ENCODE measurements at places on chromosomes 7 and 10. TPM values are rescaled to one million over a fixed set of nuclear protein-coding genes. Genes with fewer than 3 reads are reported as not detected.

Gene STEAP4
- 20.1 TPM for total RNA-seq

Gene IFIT1
- 28.1 TPM for total RNA-seq

Gene CFAP46
- total RNA-seq = 1.9 TPM

Gene HPSE2
- not detected for total RNA-seq

Gene SLC29A4
- 3.9 TPM for total RNA-seq

Gene TSC22D4
- 47.4 TPM for total RNA-seq

Gene ELFN1
- total RNA-seq = 10.8 TPM

Gene PDLIM1
- total RNA-seq = 226 TPM

Gene PTPRN2
- total RNA-seq = 1.2 TPM

Gene CALML3
- not detected for total RNA-seq

Gene PTN
- total RNA-seq = 18.8 TPM

Gene CDK6
- 22.3 TPM for total RNA-seq

Gene PRSS37
- total RNA-seq = not detected

Gene TNS3
- 43.2 TPM for total RNA-seq

- no peak for DNase-seq
Observed at GRCh38 chr7:132709971-132710567, 133.8 kb upstream of the PLXNA4 start.

GRCh38 chr7:135514856-135515255 lies 5.0 kb upstream of the CNOT4 start:
- no peak for DNase-seq

DNA sequence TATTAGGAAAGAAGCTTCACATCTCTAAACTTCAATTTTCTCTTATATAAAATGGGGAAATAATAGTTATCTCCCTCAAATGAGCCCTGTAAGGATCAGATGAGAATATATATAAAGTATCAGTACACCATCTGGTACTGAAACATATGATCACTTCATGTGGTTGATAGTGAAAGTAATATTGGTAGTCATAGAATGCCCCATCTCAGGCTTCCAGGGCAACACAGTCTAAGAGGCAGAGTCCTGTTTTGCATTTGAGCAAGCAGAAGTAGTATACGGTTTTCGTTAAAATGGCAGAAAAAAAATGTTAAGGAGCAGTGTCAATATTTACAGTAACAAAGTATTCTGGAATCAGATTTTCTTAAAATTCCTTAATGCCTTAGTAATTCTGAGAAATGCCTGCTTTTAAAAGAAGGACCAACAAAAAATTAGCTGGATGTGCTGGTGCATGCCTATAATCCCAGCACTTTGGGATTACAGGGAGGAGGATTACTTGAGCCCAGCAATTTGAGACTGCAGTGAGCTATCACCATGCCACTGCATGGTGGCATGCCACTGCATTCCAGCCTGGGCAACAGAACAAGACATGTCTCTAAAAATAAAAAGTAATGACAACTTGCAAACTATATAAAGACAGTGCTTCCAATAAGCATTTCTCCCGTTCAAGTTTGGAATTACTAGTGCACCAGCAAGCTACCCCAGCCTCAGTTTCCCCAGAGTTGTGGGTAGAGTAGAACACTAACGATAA lies 19.8 kb downstream of the KBTBD2 start:
- no peak for DNase-seq

GRCh38 chr7:20296444-20296843 lies 34.3 kb upstream of the ITGB8 start:
- DNase-seq = no peak

- DNase-seq = no peak
Observed at GRCh38 chr7:105975770-105976417, 12.8 kb downstream of the CDHR3 start.

- DNase-seq = no peak
Observed at GRCh38 chr7:42137941-42138340, 99.1 kb downstream of the GLI3 start.

DNA sequence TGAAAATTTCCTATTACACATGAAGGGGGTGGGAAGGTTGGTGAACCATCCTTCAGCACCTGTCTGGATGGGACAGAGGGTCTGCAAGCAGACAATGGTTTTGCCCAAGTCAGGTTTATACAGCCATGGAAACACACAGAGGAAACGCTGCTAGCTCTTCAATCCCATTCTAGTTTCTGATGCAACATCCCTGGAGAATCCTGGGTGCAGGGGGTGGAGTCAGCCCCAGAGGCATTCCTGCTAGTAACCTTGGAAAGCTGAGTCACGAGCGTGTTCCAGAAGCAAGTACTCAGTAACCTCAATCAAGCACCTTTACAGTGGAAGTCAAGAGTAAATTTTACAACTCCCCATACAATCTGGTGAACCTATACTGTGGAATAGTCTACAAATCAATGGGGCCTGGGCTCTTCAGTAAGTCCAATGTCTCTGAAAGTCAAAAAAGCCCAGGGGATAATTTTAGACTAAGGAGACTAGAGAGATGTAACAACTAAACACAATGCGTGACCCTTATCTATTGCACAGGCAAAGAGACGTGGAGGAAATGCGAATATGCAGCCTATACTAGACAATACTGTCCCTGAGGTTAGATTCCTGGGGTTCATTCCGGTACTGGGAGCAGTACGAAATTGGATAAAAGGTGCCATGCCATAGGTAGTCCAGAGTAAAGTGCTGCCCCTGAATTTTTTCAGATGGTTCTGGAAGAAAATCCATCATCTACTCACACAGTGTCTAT lies 95.4 kb downstream of the ZRANB1 start:
- DNase-seq = no peak

GRCh38 chr7:101390901-101391301 lies 28.2 kb downstream of the COL26A1 start:
- DNase-seq = peak; percentile 52

GRCh38 chr7:150997075-150997511 lies 6.3 kb downstream of the NOS3 start:
- no peak for DNase-seq

GRCh38 chr10:5805711-5806110 lies 7.5 kb downstream of the GDI2 start:
- no peak for DNase-seq

DNA sequence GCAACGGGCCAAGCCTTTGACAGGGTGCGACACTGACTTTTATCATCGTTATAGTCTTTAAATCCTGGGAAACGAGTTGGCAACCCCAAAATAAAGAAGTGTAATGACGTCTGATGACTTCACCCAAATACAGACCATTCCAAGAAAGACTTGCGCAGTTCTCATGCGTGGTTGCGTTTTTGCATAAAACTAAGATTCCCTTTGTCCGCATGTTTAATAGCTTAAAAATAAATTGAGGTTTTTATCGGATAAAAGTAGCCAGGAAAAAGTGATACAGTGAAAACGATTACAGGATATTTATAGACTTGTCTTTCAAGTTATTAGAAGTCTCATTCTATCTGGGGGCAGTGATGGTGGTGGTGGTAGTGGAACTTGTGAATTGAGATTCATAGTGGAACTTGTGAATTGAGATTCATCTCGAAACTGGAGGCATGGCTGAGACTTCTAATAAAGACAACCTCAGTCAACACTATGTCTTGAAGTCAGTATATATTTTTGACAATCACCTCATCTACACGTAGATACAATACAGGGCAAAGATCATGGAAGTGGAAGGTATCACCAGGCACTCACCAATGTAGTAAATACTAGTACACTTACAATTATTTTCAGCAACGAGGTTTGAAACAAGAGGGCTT lies 1.2 kb upstream of the NAMPT start:
- no peak for DNase-seq

DNA sequence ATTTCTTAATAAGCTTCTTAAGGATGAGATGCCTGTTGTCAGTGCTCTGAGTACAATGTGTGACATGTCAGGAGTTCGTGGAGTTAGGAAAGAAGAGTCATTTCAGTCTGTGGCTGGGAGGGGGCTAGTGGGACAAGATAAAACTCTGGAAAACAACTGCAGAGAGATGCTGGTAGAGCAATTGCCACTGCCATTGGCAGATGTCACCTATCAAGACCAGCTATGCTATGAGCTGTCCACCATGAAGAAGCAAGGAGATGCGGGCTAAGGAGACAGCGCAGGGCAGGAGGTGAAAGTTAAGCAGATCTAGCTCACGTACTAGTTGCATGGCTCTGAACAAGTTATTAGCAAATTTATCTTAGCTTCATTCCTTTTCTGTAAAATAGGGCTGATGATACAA lies 756.7 kb downstream of the KCNMA1 start:
- no peak for DNase-seq

- no peak for DNase-seq
Observed at GRCh38 chr10:113843972-113844485, 9.9 kb downstream of the DCLRE1A start.

DNA sequence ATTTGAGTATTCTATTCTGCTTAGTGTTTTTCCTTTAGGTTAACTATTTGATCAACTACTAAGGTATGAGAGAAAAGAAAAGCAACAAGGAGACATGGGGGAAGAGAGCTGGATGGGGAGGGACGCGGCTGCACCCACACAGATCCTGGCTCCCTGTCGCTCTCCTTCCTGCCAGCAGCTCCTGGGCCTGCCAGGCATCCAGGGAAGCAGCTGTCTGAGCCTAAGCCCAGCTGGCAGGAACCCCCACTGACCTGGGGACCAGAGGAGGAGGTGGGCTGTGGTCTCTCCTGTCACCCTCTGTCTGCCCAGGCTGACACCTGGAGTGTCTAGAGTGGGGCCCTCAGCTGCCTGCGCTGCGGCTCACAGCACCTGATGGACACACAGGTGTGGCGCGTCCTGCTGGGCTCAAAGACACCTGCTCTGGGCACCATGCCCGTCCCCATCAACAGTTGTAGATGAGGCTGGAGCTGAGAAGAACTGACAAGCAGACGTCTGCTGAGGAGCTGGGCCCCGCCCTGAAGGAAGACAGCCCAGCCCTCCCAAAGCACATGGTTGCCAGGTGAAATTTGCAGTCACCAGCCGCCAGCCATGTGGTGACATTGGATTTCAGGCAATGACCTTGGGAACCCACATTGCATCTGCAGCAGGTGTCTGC lies 207.9 kb downstream of the PLXNA4 start:
- DNase-seq = no peak

DNA sequence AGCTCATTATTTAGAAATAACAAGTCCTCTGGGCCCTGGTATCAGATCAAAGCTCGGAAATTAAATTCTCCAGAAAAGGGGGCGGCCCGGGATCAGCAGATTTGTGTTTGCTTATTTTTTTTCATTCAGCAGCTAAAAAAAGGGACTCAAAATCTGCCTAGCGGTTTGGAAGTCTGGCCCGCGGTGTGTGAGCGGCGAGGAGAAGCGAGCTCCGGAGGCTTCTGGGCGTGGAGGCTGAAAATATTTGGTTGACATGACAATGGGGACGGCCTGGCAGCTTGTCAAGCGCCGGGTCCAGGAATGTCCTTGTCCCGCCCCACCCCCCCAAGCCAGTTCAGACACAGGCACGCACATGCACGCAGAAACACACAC lies 43.4 kb downstream of the FOXL3 start:
- DNase-seq = peak; percentile 89

GRCh38 chr10:6537770-6538169 lies 42.3 kb downstream of the PRKCQ start:
- peak; percentile 56 for DNase-seq

- no peak for DNase-seq
Observed at GRCh38 chr10:60649485-60650377, 128.5 kb upstream of the CDK1 start.

DNA sequence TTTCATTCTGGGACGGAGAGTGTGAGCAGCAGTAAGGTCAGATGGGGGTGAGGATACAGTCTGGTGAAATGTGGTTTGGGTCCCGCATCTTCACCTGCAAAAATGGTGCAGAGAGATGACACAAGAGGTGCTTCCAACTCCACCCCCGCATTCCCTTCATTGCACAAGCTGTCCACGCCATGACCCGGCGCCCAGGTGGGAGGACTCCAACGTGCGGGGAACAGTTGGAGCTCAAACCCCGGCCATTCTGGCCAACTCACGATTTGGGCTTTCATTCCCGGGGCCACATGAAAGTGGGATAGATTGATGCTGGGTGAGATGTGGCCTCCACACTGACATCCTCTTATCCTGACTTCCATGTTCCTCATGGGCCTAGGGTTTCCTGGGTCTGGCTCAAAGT lies 34.6 kb upstream of the ZNF273 start:
- DNase-seq = no peak

DNA sequence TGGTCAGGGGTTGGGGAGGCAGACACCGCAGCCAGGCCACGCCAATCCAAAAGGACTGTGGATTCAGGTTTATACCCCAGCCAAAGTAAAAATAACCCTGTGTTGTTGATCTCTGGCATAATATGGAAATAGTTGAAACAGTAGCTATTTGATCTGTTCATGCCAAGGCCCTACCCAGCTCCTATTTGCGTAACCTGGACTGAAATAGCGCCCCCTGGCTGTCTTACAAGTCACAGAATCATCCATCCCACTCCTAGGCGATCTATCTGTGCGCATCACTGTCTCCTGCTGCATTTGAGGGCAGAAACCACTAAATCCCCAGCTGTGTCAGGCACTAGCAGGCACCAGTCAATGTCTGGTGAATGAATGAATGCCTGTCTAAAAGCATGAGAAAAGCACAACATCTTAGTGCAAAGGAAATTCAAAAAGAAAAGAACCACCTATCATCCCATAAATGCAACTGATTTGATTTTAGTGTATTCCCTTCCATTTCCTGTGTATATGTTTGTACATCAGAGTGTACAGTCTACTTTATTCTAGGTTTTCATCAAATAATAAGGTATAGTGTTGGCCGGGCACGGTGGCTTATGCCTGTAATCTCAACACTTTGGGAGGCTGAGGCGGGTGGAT lies 160.0 kb downstream of the SLIT1 start:
- DNase-seq = no peak

DNA sequence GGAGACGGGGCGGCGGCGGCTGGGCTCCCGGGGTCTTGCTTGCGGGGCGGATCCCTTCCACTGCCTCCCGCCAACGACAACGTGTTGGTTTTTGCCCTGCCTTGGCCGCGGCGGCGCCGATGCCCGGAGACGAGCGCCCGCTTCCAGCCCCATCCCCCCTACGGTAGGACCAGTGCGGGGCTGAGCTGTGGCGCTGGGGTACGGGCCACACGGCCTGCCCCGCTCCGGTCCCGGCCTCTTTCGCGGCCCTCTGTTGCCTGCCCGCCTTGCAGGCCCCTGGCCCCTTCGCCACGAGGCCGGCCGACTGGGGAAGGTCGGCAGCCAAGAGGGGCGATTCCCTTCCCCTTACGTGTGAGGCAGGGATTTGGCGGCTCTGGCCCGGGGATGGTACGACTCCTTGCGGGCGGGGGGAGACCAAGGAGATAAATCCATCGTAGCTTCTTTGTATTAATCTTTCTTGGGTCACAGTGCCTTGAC lies 488 bp downstream of the EIF4H start:
- peak; percentile 62 for DNase-seq

GRCh38 chr10:61692447-61693010 lies 29.8 kb downstream of the CABCOCO1 start:
- no peak for DNase-seq
